Cerebellar nuclear complex (tissue), 1 donor: ENCODE measurements at places on chromosomes 16 and 17.

GRCh38 chr17:51508048-51508447 is 247.7 kb downstream of the UTP18 start:
- no peak for DNase-seq

- no peak for DNase-seq
Observed at GRCh38 chr16:11586856-11587642, at the start of gene LITAF. Gene LITAF, minus strand, starts transcription at chr16:11586919. Its CDS starts 30,189 bp downstream, at chr16:11556730.

DNA sequence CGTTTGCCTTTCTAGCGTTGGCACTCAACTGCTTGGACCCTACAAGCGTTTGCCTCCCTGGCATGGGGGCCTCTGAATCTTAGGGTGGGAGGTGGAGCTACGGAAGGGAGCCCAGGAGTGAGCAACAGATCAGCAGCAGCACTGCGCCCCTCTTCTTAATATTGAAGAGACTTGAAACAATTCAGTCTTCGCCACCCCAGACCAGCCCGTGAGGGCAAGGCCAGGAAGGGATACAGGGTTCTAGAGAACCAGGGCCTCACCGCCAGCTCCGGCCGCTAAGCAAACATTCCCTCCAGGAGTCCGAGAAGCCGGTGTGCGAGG is 1.5 kb upstream of the GPRC5C start:
- no peak for DNase-seq

DNA sequence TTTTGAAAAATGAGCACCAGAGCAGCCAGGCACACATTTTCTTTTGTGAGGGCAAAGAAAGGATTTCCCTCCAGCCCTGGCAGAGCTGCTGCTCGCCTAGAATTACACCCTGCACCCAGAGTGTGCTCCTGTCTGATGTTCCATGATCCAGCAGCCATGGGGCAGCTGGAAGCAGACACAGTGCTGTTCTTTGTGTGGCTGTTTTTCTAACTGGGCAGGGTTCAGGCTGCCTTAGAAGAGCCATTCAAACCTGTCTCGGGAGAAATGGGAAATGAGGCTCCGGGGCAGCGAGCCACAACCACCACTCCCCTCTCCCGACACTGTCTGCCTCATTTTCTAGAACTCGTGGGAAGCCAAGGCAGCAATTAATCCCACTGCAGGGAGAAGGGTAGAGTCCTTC is 28.9 kb downstream of the LITAF start:
- DNase-seq = no peak

DNA sequence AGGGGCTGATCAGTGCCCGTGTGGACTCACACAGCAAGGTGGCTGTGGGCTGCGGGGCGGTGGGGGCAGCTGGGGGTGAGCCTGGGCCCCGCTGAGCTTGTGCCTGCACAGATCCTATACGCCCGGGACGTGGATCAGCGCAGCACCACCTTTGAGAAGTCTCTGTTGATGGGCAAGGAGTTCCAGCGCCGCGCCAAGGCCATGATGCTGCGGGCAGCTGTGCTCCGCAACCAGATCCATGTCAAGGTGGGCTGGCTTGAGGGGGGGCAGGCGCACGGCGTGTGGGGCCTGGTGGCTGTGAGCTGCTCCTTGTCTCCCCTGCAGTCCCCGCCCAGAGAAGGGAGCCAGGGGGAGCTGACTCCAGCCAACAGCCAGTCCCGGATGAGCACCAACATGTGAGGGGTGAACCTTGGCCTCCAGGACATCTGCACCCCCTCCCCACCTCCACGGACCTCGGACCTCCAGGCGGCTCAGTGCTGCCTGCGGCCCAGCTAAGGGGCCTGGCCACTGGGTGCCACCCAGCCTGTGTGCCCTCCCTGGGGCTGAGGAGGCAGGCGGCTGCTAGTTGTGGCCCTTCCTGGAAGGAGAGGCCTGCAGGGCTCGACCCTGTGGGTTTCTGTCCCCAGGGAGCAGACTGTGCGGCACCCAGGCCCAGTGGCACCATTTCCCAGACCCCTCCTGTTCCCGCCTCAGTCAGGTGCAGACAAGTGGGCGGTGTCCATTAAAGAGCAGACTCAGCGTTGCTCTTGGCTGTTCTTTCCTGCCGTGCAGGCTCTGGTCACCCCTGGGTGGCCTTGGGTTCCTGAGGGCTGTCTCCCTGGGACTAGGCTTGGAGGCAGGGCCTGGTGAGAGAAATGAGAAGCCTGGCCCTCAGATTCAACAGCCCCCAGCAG is 5.3 kb downstream of the GPS1 start:
- no peak for DNase-seq

GRCh38 chr17:57927048-57927723 is 28.0 kb downstream of the CUEDC1 start:
- no peak for DNase-seq

GRCh38 chr17:42457107-42457792 is 1.4 kb upstream of the ATP6V0A1 start:
- no peak for DNase-seq

GRCh38 chr17:40219594-40220338 is 662 bp downstream of the WIPF2 start:
- DNase-seq = no peak

- DNase-seq = no peak
Observed at GRCh38 chr17:2190014-2190413, 113.6 kb downstream of the SMG6 start.

- no peak for DNase-seq
Observed at GRCh38 chr17:82231562-82232321, 2.9 kb downstream of the SLC16A3 start.

DNA sequence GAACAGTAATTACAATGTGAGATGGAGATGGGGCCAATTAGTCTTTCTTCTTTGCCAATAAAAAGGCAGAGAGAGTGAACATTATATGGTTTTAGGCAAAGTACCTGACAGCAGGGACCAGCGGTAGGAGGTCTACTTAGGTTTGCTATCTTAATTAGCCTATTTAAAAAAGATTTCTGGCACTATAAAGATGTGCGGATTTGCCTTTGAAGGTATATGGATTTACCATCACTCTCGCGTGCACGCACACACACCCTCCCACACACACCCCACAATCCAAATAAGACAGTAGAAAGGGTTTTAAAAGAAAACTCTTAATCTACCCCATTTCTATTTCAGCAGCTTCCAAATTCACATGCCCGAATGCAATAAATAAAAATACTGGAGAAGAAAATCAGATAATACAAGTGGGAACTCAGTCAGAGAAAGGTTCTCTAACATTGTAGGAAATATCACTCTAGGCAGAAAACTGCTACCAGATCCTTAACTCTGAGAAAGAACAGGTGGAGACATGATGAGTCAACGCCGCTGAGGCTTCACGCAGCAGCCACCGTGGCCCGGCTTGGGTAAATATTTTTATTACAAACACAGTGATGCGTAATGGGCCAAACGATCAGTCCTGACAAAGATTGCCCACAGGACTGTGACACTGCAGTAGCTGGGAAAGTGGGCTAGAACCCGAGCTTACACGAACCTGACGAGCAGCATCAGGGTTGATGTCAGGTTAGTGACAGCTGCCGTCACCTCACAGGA is 66.6 kb upstream of the AXIN2 start:
- DNase-seq = no peak

DNA sequence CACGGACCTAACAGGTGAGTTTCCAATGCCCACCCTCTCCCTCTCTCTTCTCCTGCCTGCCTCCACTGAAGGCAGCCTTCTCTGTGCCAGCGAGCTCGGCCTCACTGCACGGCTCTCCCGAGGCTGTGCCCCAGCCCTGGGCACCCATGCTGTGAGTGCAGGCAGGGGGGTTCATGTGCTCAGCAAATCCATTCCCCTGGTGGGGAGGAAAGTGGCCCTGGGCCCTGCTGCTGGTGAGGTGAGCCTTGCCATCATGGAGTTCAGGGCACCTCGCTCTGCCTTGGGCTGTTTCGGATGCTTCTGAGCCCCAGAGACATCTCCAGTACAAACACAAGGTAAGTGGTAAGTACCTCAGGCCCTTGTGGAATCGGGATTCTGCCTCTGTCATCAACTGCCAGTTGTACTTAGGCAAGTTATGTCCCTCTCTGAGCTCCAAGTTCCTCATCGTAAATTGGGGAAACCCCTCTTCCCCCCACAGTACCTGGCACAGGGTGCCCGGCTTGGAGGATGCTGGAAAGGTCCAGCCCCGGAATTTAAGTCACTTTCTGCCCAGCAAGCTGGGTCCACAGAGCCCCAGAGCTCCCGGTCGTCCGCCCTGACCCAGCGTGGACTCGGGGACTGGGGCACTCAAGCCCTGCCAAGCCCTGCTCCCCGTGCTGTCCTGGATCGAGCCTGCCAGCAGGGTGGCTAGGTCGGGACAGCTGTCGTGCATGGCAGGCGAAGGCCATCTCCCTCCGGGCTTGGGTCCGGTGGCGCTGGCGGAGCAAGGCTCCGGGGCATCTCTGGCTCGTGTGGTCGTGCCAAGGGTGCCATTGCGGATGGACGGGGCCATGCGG is 684 bp upstream of the NUDT16L1 start:
- no peak for DNase-seq

GRCh38 chr17:51029142-51029541 is 91.5 kb downstream of the SPAG9 start:
- no peak for DNase-seq

GRCh38 chr16:4680673-4681470 is 12.5 kb upstream of the NUDT16L1 start:
- peak; percentile 74 for DNase-seq

- DNase-seq = no peak
Observed at GRCh38 chr16:30166202-30166902, 17.1 kb upstream of the CORO1A start.

DNA sequence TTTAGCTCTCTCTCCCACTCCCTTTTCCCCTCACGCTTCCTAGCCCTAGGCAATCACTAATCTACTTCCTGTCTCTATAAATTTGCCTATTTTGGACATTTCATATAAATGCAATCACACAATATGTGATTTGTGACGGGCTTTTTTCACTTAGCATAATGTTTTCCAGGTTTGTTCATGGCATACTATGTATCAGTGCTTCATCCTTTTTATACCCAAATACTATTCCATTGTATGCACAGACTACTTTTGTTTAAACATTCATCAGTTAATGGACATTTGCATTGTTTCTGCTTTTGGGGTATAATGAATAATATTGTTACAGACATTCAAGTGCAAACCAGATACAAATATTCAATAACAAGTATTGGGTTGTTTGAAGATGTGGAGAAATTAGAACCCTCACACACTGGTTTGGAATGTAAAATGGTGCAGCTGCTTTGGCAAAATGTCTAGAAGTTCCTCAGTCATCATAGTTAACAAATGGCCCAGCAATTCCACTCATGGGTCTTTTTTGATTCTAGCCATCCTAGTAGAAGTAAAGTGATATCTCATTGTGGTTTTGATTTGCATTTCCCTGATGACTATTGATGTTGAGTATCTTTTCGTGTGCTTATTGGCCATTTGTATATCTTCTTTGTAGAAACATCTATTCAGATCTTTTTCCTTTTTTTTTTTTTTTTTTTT is 67.7 kb downstream of the TBX4 start:
- DNase-seq = no peak

GRCh38 chr16:507996-508395 is 19.5 kb upstream of the CAPN15 start:
- no peak for DNase-seq

GRCh38 chr16:3068487-3068886 is 3.0 kb downstream of the IL32 start:
- no peak for DNase-seq

- DNase-seq = no peak
Observed at GRCh38 chr16:50679266-50679665, 1.8 kb downstream of the SNX20 start.

DNA sequence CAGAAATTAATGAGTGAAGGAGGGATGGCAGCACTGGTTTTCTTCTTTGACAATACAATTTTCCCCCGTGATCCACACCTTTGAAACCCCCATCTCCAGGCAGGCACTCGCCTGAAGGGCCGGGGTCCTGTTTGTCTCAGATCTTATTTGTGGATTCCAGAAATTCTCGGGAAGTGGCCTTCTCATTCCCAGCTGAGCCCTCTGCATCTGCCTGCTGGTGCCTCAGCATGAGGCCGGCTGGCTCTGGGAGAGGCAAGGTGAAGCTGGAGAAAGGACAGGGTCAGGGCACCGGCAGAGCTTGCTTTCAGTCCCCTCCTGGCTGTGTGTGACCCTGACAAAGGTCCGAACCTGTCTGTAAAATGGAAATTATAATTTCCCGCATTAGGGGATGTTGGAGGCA is 35.8 kb upstream of the C1QL1 start:
- DNase-seq = no peak

GRCh38 chr17:27983853-27984252 is 58.6 kb upstream of the NLK start:
- no peak for DNase-seq

- no peak for DNase-seq
Observed at GRCh38 chr17:65041518-65041917, 15.0 kb downstream of the GNA13 start.

DNA sequence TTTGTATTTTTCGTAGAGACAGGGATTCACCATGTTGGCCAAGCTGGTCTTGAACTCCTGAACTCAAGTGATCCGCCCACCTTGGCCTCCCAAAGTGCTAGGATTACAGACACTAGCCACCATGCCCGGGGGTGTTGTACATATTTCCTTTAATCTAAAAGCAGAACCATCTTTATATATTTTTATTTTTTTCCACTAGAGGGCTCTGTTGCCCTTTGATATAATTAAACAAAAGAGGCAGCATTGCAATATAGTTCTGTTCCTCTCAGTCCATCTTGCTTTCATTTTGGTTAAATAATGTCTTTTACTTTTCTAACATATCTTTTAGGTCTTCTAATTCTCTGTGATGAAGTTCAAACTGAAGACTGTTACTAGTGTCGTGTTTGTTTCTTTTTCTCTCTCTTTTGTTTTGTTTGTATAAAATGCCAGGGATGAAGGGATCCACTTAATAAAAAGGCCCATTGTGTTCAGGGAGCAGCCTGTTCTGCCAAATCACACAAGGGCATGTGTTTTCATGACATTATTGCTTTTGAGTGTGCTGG is 23.4 kb downstream of the WWOX start:
- DNase-seq = peak; percentile 52

DNA sequence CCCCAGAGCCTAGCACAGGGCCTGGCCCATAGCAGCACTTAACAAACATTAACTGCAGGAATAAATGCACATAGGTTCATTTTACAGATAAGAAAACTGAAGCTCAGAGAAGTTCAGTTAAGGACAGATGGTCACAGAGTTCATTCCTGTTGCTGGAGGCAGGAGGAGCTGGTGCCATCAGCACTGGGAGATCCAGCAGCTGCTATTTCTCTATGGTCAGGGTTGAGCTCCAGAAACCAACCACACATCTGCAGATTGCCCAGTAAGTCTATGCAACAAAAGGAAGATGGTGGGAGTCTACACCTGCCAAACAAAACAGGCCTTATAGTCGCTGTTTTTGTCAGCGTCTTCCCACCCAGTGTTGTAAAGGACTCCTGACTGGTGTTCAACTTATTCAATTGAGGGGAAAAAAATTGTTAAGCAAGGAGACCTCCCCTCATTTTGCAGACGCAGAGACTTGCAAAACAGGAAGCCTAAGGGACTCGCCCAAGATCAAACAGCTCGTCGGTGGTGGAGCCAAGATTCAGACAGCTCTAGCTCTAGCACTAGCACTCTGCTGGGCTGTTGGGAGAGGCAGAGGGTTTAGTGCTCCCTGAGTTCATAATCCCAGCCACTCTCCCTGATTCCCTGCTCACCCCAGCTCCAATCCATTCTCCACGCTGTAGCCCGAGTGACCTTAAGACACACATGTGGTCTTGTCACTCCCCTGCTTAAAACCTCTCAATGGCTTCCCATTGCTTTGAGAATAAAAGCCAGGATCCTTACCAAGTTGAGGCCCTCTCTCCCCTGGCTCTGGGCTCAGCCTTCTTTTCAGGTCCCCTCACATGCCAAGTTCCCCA is 9.0 kb downstream of the NOG start:
- no peak for DNase-seq

GRCh38 chr16:15544405-15544804 is 98.5 kb downstream of the MARF1 start:
- DNase-seq = no peak

- DNase-seq = no peak
Observed at GRCh38 chr17:75061055-75061438, 14.0 kb downstream of the KCTD2 start.
